ENCODE measurements at places on chromosomes 1 and 21.

GRCh38 chr1:1200876-1201810 is 5.2 kb downstream of the TNFRSF18 start:
- DNase-seq, result no peak

DNA sequence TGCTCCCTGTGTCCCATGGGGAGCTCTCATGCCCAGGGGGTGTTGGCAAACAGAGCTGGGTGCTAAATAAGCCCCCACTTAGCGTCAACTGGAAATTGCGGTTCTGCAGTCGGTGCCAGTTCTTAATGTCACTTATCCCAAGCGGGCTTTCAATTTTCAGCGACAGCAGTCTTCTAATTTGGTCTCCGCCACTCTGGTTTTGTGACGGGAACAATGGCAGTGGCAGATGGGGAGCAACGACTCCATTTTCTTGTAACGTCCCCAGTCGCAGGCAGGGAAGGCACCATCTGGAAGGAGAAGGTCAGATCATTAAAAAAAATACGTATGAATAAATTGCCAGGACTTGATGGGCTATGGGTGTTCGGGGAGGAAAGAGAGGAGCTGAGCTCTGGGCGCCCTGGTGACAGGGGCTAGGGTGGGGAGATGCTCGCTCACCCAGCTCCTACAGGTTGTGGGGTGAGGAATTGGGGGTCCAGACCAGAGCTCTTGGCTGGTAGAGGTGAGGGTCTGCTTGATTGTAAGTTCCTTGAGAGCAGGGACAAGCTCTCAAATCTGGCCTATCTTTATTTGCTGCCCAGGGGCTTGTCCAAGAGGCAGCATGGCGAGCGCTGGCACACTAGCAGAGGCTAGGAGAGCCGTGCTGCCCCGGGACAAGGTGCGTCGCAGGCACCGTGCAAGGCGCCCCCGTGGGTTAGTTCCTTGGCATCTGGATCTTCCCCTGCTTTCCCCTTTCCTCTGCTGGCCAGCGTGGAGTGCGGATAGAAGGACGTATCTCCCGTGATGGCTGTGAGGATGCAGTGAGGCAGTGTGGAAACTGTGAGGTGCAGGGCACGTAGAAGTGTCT is 105.8 kb downstream of the ARHGEF10L start:
- DNase-seq, result no peak

DNA sequence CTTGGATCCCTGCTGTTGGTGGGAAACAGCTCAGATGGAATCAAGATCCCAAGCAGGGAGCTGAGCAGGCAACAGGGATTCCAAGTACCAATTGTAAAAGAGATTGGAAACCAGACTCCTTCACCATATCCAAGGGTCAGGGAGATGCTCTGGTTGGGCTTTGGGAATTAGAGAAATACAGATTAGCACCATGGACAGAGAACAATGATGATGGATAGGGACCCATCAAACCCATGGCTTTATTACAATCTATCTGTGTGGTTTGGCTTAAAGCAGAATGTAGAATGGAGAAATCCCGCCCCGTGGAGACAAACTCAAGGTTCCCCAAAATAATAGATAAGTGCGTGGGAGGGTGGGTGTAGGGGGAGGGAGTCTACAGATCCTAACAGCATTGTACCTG is 120.7 kb upstream of the CSF3R start:
- DNase-seq, result no peak

- no peak for DNase-seq
Observed at GRCh38 chr1:205944525-205944924, 1.3 kb upstream of the SLC26A9 start.

DNA sequence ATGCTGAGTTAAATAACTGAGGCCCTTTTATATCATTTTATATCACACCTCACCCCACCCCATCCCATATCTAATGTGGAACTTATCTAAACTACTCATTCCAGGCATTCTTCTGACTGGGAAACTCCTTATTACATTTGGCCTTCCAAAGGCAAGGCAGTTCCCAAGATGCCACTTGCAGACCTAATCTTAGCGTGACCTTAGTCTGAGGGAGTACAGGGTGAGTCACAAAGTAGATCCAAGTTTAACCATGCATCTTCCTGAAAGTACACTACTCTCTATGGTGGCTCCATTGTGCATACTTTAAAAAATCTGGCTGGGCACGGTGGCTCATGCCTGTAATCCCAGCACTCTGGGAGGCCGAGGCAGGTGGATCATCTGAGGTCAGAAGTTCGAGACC is 353.6 kb upstream of the C1orf87 start:
- no peak for DNase-seq

GRCh38 chr1:38000529-38001455 is 4.5 kb downstream of the FHL3 start:
- no peak for DNase-seq

- DNase-seq, result no peak
Observed at GRCh38 chr1:244642988-244643387, 9.9 kb upstream of the DESI2 start.

- no peak for DNase-seq
Observed at GRCh38 chr1:104459886-104460285, 710.2 kb downstream of the AMY1C start.

- peak; percentile 93 for DNase-seq
Observed at GRCh38 chr1:156601122-156601830, at the start of gene GPATCH4. GPATCH4 (minus strand) TSS chr1:156601479.

- DNase-seq, result no peak
Observed at GRCh38 chr21:27646056-27646455, 679.2 kb upstream of the ADAMTS5 start.

DNA sequence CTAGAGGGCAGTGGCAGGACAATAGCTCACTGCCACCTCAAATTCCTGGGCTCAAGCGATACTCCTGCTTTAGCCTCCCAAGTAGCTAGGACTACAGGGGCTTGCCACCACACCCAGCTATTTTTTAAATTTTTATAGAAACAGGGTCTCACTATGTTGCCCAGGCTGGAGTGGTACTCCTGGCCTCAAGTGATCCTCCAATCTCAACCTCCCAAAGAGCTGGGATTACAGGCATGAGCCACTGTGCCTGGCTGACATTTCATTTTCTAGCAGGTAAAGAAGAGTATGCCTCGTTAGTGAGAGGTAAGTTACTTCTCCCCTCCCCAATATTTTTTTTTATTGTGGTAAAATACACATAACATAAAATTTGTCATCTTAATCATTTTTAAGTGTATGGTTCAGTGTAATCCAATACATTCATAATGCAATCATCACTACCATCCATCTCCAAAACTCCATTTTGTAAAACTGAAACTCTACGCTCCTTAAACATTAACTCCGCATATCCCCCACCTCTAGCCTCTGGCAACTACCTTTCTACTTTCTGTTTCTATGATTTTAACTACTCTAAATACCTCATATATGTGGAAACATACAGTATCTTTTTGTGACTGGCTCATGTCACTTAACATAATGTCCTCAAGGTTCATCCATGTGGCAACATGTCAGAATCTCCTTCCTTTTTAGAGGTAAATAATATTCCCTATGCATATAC is 22.4 kb downstream of the ZZZ3 start:
- no peak for DNase-seq

- no peak for DNase-seq
Observed at GRCh38 chr1:226312065-226312464, 3.1 kb upstream of the LIN9 start.

- DNase-seq, result no peak
Observed at GRCh38 chr21:22791986-22792560, 1793.9 kb downstream of the NCAM2 start.

DNA sequence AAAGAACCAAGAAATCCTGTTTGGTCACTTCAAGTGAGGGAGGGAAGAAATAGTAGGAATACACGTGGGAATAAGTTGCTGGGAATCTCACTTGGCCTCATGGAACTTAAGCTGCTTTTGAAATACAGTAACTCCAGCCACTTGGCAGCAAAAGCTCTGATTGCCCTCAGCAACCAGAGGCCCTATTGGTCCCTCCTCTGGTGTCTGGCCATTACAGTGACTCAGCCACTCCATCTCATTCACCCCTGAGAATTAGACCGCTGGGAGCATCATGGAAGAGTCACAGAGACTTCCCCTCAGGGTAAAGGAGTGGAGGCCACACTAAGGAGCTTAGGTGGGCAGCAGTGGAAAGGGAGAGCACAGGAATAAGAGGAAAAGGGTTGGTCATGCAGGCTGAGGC is 99.6 kb downstream of the ELAVL4 start:
- DNase-seq, result no peak

- peak; percentile 91 for DNase-seq
Observed at GRCh38 chr1:3522564-3523265, 68.2 kb downstream of the ARHGEF16 start.

GRCh38 chr1:9518454-9518998 is 20.7 kb upstream of the SLC25A33 start:
- DNase-seq, result no peak

DNA sequence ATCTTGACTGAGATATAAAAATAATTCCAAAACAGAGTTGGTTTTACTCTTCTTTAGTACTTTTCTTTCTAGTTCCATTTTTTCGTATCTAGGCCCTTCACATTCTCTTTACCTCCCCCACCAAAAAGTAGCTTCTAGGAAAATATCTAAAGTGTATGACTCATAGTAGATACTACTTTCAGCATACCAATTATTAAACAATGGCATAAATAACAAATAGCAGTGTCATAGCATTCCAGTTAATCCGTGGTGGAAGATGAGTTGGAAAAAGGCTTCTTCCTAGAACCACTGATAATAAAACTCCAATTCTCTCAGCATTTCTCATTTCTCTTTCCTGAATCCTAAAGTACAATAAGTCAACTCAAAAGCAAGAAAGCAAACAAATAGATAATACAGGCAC is 859.0 kb upstream of the B3GALT2 start:
- no peak for DNase-seq

GRCh38 chr21:42338729-42339715 is 11.8 kb downstream of the TFF2 start:
- peak; percentile 36 for DNase-seq

DNA sequence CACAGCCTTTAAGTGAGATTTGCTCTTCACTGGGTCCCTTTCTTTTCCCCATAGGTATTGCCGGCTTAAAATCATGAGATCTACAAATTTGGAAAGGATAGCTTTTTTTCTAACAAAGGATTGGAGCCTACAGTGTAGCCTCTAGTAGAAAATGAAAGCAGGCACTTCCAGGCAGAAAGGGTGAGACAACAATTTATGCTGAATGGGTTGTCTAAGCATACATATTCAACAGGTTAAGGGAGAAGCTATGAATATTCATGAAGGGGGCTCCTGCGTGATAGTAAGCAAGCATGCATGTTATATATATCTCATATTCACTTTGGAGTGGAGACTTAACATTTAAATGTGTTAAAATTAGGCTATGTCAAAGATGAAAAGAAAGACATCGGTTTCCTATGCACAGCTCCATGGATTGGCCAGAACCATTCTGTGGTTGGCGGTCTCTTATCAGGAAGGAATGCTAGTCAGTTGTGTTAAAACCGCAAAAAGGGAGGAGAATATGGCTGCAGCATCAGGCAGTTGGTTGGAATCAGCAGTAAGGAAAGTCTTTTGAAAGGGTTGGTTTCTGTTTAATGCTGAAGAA is 66.0 kb downstream of the VCAM1 start:
- DNase-seq, result no peak

GRCh38 chr1:176905648-176906047 is 258.9 kb downstream of the ASTN1 start:
- DNase-seq, result no peak

DNA sequence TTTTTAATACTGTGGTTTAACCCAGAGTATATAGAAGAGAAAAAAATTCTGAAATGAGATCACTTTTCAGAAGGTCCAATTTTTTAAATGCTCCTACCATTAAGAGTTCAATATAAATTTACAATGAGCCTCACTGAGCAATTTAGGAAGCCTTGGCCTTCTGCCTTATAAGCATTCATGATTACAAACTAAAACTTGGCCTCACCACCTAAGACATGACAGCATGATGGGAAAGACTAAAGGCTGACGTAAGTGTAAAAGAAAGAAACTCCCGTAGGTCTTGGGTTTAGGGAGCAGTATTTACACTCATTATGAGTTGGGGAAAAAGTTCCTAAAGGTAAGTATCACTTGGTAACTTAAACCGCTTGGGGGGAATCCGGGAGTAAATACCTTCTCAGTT is 70.7 kb upstream of the ESRRG start:
- DNase-seq, result no peak

DNA sequence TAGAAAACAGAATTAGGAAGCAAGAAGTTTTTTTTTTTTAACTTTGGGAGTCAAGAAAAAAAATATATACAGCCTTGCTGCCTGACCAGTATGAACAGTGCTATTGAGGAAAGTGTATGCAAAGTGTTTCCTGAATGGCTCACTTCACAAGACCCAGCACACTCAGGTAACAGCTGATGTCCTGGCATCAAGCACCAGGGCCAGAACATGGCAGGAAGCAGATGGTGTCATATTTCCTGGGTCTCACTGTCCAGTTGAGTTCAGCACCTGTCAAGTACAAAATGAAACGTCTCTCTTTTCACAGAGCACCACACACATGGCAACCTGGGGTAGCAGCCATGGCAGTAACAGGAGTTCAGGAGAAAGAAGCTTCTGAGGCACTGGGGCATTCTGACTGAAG is 372.3 kb downstream of the TTLL7 start:
- no peak for DNase-seq

DNA sequence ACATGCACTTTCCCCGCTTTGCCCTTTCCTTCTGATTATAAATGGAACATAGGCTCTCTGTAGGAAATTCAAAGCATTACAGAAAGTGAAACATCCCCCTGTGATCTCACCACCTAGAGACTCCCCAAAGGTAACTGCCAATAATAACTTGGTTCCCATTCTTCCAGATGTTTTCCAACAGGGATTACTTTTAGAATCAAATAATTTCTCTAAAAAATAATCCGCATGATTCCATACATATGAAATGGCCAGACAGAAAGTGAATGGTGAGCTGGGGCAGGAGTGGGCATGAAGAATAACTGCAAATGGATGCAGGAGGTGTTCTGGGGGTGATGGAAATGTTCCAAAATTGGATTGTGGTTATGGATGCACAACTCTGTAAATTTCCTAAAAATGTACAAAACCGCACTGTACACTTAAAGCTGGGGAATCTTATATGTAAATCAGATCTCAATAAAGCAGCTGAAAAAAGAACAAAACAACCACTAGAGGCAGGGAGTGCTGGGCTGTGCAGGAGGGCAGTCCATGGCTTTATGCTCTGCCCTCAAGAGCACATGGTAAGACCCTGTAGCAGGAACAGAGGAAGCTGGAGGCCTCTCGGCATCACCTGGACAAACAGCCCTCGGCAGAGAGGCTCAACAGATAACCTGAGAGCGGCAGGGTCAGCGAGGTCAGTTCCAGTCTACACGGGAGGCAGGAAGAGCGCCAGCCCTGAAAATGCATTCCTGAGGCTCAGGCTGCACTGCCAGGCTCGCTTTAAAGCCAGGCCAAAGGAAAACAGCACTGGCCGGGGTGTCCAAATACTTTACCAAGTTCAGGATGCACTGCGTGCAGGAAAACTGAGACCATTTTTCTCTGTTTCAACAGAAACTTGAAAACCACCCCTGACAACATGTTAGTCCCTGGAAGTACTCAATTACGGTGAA is 39.7 kb downstream of the CAPZB start:
- DNase-seq, result no peak
